ENCODE measurements at places on chromosomes 16 and 17.
A peak's percentile ranks its signal among the peaks of the same experiment; 100 is the strongest.

DNA sequence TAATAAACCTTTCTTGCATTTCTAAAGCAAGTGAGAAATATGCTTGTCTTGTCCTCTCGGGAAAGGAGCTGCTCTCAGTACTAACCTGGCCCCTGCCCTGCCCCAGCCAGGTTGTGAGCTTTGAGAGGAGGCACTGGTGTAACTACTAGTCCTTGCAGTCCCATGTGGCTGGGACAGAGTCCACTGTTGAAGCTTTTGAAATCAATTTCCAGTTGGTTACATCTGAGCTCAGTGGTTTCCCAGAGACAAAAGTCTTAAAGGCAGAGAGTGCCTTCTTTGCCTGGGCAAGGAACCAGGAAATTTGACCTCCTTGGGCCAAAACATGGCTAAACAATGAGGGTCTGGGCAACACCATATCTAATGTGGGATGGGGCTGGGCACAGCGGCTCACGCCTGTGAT, 48.7 kb downstream of the GSG1L start:
- no peak for DNase-seq

DNA sequence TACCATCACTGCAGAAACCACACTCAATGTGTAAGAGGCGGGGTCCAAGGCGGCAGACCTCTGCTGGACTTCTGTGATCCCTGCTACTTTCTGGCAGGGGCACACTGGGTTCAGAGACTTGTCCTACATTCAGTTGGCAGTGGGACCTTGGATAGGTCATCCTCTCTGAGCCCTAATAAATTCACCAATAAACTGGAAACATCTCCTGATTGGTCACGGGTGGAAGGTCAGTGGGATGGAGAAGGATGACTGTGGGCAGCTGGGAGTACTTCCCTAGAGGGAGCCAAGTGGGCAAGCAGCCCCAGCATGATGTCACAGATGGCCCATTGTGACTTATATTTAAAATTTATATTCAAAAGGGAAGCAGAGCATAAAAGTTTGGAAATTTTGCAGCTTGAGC, 49.7 kb downstream of the RNF112 start:
- no peak for DNase-seq

- no peak for DNase-seq
Measured at GRCh38 chr17:79361873-79362771, 248.7 kb downstream of the RBFOX3 start.

DNA sequence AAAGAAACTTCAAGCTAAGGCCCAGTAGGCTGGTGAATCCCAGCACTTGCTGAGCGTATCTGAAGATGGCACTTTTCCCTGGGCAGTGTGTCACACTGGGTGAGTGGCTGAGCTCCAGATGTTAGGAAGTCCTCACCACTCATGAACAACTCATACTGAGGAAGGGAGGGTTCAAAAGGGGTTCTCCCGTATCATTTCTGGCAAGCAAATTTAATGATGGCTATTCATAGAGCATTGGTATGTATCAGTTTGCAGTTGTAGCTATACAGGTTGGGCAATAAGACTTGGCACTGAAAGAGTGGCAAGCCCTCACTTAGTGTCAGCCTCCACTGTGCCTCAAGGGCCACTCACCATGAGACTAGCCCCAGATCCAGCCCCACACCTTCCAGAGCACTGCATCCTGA, 10.7 kb downstream of the GFOD2 start:
- DNase-seq: no peak

- DNase-seq: peak; percentile 82
Measured at GRCh38 chr16:56988948-56989945, at the start of gene NLRC5. TSS of gene NLRC5 (plus strand) at chr16:56989557. CDS start at chr16:57020713, 31,156 bp downstream.

- DNase-seq: no peak
Measured at GRCh38 chr16:29743475-29743826, 2.3 kb downstream of the C16orf54 start.

DNA sequence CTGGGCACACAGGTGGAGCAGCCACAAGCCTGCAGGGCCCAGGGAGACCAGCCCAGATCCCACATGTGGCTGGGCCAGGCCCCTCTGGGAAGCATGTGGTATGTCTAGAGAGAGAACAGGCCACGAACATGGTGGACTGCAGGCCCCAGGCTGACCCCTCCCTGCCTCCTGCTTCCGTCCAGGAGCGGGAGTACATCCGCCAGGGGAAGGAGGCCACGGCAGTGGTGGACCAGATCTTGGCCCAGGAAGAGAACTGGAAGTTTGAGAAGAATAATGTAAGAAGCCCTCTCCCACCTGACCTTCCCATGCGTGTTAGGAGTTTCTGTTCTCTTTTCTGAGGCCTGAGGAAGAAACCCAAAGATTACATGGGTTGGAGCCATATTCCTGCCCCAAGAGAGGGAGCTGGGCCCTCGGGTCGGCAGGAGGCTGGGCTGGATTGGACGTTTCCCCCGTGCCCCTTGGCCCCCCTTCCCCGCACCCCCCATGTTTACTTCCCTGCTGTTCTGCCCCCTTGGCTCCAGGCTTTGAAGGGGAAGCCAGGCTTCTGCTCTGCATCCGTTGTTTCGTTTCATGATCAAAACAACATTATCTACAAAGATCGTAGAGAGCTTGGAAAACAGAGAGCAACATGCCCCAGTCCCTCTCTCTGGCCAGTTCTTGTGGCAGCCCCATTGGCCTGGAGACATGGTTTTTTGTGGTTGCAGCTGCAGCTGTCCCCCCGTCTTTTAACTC, 5.7 kb upstream of the TCAP start:
- DNase-seq: no peak

DNA sequence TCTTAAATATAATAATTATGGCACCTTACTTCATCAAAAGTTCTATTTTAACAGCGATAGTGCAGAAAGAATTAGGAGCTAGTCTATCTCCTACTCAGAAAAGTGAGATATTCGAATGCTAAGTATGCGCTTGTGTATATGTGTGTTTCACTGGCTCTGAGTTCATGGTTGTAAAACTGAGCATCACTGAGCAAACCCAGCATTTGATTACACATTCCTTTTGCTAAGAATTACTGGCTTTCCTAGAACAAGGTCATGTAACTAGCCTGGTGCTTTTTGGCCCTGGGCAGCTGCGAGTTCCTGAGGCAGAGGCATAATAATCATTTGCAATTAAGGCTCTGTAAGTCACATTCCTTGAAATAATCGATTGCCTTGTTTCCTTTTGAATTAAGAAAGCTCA, 157.2 kb downstream of the SNX29 start:
- no peak for DNase-seq

DNA sequence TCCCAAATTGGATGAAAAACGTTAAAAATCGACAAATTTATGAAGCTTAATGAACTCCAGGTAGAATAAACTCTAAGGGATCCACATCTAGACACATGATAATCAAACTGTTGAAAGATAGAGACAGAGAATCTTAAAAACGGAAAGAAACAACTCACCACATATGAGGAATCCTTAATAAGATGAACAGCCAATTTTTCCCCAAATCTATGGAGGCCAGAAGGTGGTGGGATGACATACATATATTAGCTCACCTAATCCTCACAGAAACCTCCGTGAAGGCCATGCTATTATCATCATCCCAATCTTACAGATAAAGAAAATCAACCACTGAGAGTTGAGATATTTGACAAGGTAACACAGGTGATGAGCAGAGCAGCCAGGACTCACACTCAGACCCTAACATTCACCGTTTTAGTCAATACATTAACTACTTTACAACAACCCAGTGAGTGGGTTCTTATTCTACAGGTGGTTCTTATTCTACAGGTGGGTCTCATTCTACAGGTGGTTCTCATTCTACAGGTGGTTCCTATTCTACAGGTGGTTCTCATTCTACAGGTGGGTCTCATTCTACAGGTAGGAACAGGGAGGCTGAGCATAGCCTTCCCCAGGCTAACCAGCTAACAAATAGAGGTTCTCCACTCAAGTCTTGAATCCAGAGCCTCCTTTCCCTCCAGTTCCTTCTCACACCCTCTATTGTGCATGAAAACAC, 4.8 kb downstream of the CACNG1 start:
- DNase-seq: no peak

DNA sequence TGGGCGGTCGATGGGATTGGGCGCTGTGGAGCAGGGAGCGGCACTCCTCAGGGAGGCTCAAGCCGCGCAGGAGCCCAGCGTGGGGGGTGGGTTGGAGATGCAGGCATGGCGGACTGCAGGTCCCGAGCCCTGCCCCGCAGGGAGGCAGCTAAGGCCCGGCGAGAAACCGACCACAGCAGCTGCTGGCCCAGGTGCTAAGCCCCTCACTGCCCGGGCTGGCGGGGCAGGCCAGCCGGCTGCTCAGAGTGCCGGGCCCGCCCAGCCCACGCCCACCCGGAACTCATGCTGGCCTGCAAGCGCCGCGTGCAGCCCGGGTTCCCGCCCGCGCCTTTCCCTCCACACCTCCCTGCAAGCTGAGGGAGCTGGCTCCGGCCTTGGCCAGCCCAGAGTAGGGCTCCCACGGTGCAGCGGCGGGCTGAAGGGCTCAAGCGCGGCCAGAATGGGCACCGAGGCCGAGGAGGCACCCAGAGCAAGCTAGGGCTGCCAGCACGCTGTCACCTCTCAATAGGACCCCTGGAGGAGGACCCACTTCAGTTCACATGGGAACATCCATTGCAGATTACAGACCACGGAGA, 20.5 kb upstream of the METTL16 start:
- DNase-seq: no peak

DNA sequence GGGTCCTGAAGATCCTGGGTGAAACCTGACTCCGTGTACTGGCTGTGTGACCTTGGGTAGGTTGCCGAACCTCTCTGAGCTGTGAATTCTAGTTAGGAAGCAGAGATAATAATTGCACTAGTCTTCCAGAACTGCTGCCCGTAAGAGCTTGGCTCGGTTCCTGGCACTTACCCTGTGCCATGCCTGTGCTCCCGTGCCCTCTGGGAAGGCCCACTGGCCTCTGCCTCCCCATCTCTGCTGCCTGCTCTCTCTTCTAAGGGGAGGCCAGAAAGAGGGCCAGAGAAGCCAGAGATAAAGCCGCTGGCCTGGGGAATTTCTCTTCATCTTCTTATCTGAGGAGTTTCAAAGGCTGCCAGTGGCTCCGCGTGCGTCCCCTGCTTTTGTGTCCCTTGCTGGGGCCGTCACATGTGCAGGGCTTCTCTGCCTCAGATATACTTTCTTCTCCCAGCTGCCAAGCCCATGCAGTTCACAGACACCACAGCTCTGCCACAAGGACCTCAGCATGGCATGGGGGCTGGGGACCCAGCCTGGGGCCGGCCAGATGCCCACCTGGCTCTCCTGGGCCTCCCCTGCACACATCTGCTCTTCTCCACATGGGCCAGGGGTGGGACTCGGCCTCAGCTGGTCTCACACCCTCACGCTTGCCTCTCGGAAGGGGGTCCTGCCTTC, 145.2 kb downstream of the SDK2 start:
- no peak for DNase-seq

DNA sequence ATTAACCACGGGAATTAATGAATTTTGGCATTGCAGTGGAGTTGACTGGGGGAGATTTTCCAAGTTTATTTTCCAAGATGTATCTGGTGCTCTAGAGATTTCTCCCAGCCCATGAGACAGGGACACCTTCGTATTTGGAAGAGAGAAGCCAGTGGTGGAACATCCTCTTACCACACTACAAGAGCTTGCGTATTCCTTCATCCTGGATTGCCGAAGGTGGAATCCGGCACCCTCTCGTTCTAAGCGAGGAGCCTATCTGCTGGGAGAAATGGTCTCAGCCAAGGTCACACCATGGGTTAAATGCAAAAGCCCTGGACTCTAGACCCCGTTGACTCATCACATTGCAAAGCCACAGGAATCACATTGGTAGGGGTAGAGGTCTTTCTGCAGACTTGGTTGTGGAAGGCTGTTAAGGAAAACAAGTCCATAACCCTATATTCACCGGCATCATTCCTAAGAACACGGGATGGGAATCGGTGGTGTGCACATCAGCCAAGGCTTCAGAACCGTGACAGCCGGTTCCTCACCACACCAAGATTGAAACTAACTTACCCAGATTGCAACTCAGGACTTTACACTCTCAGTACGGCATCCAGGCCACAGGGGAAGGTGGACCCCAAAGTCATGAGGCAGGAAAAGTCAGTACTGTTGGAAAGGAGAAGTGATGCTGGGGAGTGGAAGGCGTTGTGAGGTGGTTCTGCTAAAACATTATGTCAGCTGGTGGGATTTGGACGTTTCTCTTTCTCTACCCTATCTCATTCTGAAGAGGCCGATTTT, 259.8 kb downstream of the CPPED1 start:
- no peak for DNase-seq

GRCh38 chr16:88733630-88734360, 27.5 kb downstream of the CTU2 start:
- DNase-seq: no peak

DNA sequence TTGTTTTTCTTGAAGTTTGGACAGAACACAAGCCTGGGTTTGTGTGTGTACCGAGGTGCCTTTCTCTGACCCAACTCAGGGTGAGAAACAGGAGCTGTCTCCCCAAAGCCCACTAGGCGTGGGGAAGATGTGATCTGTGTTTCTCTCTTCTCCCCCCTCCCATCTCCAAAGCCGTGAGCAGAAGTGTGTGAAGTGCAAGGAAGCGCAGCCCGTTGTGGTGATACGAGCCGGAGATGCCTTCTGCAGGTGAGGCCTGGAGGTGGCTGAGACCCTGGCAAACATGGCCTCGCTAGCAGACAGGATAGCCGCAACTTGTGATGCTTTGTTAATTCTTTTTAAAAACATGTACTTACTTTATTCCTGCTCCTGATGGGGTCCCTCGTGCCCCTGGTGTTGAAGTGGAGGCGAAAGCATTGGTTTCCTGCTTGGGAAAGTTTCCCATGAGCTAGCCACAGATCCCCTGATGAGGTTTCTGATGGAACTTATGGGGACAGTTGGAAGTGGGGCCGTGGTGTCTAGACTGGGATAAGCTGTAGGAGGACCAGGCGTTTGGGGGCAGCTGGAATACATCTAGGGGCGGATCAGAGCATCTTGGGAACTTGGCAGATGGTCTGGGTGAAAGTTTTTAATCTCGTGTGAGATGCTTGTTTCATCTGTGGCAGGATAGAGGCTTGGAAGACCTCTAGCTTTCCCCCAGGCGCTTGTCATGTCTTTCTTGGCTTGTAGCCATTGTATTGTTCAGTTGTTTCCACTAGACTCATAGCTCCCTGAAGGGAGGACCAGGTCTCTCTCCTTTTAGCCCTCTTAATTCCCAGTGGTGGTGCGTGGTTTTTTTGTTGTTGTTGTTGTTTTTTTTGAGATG, 893 bp downstream of the CTU2 start:
- DNase-seq: no peak
